Foreskin keratinocyte (primary cell): ENCODE measurements at places on chromosomes 2 and 18.

DNA sequence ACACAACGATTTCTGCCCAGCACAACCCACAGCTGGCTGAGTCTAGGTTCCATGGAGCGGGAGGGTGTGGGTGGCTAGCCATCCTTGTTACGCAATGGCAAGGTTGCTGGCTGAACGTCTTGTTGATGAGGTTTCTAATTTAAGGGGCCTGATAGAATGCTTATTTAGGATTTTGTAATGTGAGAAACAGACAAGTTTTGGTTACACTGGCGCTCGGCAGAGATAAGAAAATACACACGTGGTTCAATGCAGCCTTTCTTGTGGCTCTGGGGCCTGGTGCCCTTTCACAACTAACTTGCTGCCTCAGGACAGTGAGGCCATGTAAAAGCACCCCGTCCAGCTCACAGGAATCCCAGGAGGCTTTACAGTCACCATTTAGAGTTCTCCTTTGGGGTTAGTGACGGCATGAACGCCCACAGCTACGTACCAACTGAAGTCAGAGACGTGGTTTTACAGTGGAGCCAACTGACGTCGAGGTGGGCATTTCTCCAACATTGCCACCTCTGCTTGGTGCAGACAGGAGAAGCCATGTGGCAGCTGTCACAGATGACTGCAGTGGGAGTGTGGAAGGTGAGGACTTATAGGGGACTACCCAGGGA, 29.7 kb upstream of the PIEZO2 start:
- no peak for DNase-seq

GRCh38 chr2:204143216-204144014, 206.9 kb downstream of the ICOS start:
- no peak for DNase-seq

- no peak for DNase-seq
Measured at GRCh38 chr2:131590366-131590765, 62.7 kb downstream of the CCDC74A start.

GRCh38 chr18:44654573-44654972, 26.1 kb upstream of the SETBP1 start:
- peak; percentile 94 for DNase-seq

DNA sequence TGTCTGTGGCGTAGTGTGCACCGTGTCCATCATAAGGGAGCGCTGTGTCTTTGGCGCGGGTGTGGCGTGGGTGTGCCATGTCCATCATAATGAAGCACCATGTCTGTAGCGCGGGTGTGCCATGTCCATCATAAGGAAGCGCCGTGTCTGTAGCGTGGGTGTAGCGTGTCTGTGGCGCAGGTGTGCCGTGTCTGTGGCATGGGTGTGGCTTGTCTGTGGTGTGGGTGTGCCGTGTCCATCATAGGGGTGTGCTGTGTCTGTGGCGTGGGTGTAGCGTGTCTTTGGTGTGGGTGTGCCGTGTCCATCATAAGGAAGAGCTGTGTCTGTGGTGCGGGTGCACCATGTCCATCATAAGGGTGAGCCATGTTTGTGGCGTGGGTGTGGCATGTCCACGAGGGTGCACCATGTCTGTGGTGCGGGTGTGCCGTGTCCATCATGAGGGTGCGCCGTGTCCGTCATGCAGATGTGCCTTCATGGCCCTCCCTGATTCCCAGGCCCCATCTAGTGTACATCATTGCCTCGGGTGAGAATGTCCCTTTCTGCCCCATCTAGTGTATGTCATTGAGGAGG, 275.0 kb downstream of the GBX2 start:
- DNase-seq, result no peak

DNA sequence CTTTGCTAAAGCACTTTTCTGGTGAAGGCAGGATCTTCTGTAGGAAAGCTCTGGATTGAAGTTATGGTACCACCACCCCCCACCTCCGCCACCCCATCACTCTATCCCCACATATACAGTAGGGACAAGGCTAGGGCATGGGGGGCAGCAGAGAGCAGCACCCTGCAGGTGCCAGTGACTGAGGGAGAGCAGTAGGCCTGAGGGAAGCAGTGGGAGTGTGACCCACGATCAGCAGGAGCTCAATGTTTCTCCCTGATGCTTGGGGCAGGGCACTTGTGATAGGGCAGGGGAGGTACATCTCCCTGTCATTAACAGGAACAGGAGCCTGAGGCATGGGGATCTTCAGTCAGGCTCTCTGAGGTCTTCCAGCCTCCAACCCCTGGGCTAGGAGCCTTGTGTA, 121.6 kb downstream of the ZFP36L2 start:
- DNase-seq, result no peak

DNA sequence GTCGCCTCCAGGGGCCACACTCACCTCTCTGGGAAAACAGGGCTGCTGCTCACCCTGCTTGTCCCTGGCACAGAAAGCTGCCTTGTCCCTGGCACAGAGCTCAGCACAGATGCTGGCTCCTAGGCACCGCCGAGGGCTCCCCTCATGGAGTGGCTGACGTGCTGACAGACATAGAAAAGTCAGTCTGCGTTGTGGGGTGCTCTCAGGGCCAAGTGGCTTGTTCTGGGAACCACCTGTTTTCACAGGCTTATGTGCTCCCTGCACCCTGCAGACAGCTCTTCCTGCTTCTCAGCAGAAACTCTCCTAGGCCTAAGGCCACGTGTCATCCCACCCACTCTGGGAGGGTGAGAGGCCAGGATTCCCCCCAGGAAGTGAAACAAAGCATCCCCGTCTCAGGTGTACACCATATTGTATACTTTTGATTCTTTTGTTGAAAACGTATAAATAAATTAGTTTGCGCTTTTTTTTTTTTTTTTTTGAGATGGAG, 84.7 kb upstream of the TMEM200C start:
- DNase-seq, result no peak

GRCh38 chr2:58221909-58222308, 19.2 kb downstream of the FANCL start:
- no peak for DNase-seq

DNA sequence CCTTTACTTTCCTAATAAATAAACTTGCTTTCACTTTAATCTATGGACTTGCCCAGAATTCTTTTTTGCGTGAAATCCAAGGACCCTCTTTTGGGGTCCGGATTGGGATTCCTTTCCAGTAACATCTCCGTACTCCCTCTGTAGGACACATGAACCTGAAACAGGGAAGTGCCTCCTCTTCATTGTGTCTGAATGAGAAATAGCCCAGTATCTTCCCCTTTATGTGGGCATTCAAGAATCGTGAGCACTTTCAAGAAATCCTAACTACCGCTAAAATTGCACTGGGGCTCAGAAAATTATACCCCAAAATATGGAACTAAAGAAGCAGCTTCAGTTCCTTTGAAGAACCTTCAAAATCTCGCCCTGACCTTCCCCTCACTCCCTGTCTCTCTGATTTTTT, 7.8 kb upstream of the POMC start:
- no peak for DNase-seq

DNA sequence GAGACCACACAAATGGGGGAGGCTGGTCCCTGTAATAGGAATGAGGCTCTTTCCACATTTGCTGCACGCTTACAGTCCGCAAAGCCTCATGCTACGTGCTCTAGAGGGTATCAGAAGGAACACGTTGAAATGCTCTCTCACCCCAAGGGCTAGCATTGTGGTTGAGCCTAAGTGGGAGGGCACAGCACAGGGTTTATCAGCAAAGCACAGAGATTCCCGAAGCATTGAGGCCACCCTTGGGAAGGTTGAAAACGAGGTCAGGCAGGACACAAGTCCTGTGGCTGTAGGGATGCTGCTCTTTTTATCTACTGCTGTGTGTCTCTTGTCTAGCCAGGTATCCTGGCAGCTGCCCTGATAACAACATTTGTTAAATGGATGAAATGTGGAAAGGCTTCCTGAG, 378.3 kb downstream of the EN1 start:
- DNase-seq, result no peak

GRCh38 chr18:66316701-66317100, 287.2 kb downstream of the CDH19 start:
- no peak for DNase-seq

GRCh38 chr2:63842149-63843061, 709 bp downstream of the UGP2 start:
- peak; percentile 53 for DNase-seq

DNA sequence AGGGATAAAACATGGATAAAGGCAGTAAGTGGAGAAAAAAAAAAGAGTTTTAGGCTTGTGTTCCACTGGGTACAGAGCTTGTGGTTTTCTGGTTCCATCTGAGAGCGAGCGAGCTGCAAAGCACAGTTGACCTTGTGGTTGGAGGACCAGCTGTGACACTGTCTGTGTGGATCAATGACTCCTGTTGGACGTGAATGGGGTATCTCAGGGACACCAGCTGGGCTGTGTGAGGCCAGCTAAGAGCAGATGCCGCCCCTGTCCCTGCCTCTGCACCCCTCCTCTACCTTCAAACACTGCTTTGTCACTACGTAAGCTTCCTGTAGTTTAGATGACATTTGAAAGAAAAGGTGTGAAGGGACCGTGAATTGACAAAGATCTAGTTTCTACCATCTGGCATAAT, 67.8 kb downstream of the QPCT start:
- DNase-seq, result no peak

- no peak for DNase-seq
Measured at GRCh38 chr2:176128172-176128981, 1.1 kb upstream of the HOXD8 start.

GRCh38 chr2:231111987-231112386, 12.9 kb downstream of the HTR2B start:
- DNase-seq, result no peak

DNA sequence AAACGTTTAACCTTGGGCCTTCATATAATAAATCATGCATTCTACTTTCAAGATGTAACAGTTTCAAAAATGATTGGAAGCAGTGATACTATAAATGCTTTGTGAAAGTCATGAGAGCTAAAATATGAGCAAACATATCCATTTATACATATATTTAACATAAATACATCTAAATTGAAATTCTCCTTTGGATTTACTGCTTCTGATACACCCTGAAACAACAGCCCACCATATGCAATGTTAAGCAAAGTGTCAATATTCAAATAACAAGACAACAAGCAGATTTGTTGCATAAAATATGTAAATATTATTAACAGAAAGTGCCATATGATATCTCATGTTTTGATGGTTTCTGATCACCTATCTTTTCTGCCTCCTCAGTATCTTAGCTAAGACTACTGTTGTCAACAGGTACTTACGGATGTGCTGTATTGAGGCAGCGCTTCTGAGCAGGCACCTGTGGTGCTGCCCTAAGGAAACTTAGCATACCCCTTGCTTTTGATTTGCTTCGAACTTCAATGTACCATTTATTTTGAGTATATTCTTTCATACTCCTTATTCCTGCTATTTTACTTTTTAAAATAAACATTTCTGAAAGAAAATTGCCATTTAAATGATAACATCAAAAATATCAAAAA, 6.1 kb downstream of the FIGN start:
- DNase-seq, result no peak

GRCh38 chr2:53289309-53290006, 478.1 kb upstream of the CHAC2 start:
- DNase-seq, result peak; percentile 59

DNA sequence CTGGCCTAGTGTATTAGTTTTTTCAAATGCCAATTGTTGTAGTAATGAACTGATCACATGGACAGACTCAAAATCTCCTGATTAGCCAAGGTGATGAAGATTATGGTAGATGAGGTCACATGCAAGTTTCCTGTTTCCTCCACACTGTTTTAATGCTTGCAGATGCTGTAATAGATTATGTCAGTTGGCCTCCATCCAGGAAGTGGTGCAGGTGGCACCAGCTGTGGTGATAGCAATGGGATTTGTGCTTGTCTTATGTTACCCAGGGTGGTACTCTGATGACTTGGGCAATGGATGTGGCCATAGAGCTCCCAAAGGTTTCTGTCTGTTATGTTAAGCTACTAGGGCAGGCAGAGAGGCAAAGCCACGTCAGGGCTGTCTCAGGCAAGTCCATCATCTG, 332.9 kb upstream of the DDX18 start:
- no peak for DNase-seq
